HCT116 (cell line): ENCODE measurements at places on chromosomes 7 and 10. TPM values are rescaled to one million over a fixed set of nuclear protein-coding genes. Genes with fewer than 3 reads are reported as not detected.
A peak's percentile ranks its signal among the peaks of the same experiment; 100 is the strongest.

The DEPP1 gene
- total RNA-seq = 3.8 TPM

The TLX1 gene
- total RNA-seq = not detected

The SLC12A9 gene
- 24.6 TPM for total RNA-seq

The SPDYE1 gene
- total RNA-seq = not detected

The ARF5 gene
- 204 TPM for total RNA-seq

The PTN gene
- not detected for total RNA-seq

The VPS37D gene
- total RNA-seq = 9.5 TPM

The WIPF3 gene
- 8.6 TPM for total RNA-seq

DNA sequence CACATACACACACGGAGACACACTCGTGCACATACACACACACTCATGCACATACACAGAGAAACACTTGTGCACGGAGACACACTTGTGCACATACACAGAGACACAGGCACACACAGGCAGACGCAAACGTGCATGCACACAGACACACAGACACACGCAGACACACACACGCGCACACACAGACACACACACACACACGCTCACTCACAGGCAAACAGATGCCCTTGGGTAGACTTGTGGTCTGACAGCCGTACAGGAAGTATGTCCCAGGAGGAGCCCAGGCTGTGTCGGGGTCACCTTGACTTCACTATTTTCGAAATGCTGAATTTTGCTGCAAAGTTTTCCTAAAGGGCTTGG is 538.0 kb downstream of the DNAJB6 start:
- DNase-seq = no peak

DNA sequence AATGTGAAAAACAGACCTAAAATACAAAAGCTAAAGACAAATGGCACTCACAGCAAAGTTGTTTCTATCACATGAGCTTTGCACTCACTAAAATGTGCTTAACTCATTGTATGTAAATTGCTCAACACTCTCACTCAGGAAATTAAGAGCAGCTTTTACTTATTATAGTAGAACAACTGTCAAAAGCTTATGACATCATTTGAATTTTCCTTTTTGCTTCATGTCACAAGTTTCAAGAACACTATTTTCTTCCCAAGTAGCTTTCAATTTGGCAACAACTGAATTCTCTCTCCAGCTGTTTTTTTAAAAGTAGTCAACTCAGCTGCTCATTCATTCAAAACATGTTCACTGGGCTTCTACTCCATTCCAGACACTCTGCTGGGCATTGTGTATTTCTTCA is 46.9 kb downstream of the ATE1 start:
- DNase-seq = no peak

- no peak for DNase-seq
Observed at GRCh38 chr7:22658031-22658430, 69.0 kb upstream of the IL6 start.

DNA sequence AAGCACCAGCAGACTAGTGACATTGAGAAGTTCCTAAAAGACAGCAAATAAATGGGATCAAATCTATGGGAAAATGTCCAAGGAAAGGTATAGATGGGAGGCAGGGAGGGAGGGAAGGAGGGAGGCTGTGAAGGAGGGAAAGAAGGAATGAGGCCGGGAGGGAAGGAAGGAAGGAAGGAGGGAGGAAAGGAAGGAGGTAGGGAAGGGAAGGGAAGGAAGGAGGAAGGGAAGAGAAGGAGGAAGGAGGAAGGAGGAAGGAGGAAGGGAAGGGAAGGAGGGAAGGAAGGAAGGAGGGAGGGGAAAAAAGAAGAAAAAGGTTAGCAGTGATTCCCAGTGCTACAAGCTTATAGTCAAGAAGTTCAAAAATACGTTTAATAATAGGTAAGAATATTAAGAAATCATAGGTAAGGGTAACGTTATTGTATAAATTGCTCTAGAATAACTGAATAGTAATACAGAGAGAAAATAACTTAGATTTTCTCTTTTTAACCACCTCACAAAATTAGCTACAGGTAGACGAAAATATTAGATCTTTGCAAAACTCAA is 106.9 kb downstream of the LMBR1 start:
- no peak for DNase-seq

DNA sequence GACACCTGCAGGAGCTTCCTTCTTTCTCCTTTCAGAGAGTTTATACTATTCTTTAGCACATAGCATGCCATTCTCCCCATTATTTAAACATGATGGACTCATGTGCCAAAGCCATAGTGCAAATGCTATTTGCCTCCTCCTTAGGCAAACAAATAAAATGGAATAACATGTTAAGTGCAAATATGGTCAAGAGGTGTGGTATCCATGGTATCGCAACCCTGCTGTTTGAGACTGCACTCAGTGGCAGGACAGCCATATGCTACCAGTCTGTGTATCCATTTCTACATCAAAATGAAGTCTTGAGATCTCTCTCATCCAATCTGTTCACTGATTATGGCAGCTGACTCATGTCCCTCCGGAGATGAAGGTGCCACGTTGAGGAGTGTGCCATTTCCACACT is 22.8 kb downstream of the HEPACAM2 start:
- no peak for DNase-seq

- no peak for DNase-seq
Observed at GRCh38 chr7:47153058-47153457, 428.9 kb downstream of the TNS3 start.

- no peak for DNase-seq
Observed at GRCh38 chr10:90993340-90993739, 72.5 kb upstream of the ANKRD1 start.

GRCh38 chr10:14653271-14654161 is 121.2 kb downstream of the FAM107B start:
- no peak for DNase-seq

GRCh38 chr7:27172823-27173510 is 1.2 kb downstream of the HOXA10 start:
- no peak for DNase-seq

- no peak for DNase-seq
Observed at GRCh38 chr10:27724287-27724686, 21.3 kb downstream of the MKX start.

DNA sequence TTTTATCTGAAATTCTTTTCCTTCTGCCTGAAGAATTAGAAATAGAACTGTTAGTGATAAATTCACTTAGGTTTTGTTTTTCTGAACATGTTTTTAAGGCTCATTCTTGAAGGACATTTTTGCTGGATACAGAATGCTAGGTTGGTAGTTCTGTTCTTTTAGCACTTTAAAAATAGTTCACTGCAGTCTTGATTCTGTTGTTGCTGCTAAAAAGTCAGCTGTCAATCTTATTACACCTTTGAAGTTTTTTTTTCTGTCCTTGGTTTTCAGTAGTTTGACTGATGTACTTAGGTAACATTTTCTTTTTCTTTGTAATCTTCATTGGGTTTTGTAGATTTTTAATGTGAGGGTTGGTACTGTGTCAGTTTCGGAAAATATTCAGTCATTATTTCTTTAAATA is 48.7 kb downstream of the C1GALT1 start:
- DNase-seq = no peak

- DNase-seq = no peak
Observed at GRCh38 chr10:5476918-5477525, 22.3 kb downstream of the CALML5 start.

- DNase-seq = peak; percentile 47
Observed at GRCh38 chr10:97025613-97026242, 160.0 kb downstream of the SLIT1 start.
